GM13977 (cell line): ENCODE measurements at places on chromosomes 4 and X.

- DNase-seq, result no peak
Measured at GRCh38 chr4:154583230-154583629, 7.3 kb downstream of the FGA start.

- peak; percentile 72 for DNase-seq
Measured at GRCh38 chrX:154526901-154527675, 11.1 kb upstream of the FAM3A start.

- no peak for DNase-seq
Measured at GRCh38 chr4:145289403-145290076, 109.2 kb upstream of the OTUD4 start.

DNA sequence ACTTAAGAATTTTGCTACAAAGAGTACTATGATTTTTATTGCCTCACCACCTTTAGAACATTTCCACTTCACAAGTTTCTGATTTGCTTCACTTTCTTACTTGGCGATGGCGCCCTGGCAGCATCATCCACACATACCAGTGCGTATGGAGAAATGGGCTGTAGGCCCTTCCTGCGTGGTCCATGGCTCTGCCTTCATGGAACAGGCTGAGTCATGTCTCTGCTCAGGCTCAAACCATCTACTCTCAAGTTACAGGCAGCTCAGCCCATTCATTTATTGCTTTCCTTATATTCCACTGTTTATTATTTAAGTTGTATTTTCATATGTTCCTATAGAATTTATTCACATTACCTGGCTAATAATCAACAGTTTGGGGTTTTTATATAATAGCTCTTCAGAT is 21.1 kb downstream of the CASP3 start:
- DNase-seq, result no peak

DNA sequence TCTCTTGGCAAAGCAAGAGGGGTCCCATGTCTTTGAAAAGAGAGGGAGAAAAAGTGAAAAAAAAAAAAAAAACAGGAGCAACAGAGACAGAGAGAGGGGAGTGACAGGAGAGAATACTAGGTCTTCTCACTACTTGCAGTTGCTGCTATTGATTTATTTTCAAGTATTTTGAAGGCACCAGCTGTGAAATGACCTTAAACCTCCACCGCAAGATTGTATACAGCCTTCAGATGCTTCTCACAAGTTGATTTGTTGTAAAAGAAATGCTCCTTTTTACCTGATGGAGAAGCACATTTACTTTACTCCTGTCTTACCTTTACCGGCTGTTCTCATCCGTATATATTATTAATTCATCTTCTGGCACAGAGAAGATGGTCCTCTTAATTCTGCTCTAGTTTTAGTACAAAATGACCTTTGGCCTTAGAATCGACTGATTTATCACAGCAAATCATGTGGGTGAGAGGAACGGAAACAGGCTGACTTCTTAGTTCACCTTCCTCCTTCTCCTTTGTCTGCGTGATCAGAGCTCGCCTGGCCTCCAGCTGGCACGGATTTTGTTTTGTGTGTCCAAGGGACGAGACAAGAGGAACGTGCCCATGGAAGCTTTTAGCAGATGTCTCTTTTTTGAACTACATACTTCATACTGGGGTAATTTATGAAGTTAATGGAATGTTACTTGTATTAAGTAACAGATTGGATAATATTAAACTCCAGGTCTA is 82.4 kb upstream of the PACRGL start:
- no peak for DNase-seq

DNA sequence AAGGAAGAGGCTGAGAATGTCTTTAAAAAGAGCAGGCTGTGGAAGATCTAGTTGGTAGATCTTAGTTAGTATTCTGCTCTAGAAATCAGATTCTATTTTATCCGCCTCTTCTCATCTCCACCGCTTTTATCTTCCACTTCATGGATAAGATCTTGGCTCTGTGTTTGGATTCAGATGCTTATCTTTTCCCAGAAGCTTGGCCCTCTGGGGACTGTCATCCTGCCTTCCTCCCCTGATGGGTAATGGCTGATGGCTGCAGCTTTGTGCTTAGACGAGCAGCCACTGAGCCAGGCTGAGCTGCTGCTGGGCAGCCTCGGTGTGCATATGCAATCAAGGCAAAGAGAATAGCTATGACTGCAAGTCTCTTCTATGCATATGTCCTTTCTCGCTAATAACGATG is 23.5 kb downstream of the TRIML1 start:
- no peak for DNase-seq

GRCh38 chr4:16110199-16110598 is 26.4 kb upstream of the PROM1 start:
- no peak for DNase-seq

DNA sequence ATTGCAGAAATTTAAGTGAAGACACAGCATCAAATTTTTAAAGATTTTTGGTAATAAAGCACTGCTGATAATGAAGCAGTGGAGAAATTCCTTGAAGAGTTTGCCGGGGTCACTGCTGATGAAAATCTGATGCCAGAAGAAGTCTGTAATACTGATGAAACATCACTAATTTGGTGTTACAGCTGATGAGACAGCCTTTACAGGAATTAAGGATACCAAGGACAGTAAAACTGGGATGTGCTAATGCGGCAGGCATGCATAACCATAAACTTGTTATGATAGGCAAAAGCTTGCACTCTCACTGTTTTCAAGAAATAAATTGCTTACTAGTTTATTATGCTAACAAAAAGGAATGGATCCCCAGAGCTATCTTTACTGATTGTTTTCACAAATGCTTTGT is 52.9 kb upstream of the VEGFC start:
- DNase-seq, result no peak

DNA sequence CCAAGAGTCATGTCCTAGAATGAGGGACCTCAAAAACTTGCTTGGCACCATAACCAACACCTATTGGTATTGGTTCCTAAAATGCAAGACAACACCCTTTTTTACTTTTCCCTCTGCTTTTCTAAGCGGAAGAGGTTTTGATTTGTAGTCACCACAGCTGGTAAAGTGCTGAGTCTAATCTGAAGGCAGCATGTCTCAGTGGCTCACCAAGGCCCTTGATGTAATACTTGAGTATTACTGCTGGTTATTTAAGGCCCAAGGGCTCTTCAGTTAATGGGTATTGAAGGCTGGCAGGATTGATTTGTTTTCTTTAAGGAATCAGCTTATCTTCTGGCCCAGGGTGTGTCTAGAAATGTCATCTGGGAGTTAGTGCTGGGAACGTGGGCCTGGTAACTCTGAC is 735.1 kb downstream of the GLUD2 start:
- no peak for DNase-seq

- DNase-seq, result no peak
Measured at GRCh38 chr4:97475621-97476020, 667.7 kb downstream of the STPG2 start.

DNA sequence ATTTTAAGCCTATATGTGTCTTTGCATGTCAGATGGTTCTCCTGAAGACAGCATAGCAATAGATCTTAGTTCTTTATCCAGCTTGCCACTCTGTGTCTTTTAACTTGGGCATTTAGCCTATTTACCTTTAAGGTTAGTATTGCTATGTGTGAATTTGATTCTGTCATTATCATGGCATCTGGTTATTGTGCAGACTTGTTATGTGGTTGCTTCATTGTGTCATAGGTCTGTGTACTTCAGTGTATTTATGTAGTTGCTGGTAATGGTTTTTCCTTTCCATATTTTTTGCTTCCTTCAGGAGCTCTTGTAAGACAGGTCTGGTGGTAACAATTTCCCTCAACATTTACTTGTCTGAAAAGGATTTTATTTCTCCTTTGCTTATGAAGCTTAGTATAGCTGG is 1443.5 kb downstream of the FAM133A start:
- DNase-seq, result no peak

GRCh38 chrX:12950851-12951594 is 23.9 kb upstream of the TMSB4X start:
- DNase-seq, result no peak

- DNase-seq, result no peak
Measured at GRCh38 chr4:38013461-38014366, 53.5 kb downstream of the PTTG2 start.

DNA sequence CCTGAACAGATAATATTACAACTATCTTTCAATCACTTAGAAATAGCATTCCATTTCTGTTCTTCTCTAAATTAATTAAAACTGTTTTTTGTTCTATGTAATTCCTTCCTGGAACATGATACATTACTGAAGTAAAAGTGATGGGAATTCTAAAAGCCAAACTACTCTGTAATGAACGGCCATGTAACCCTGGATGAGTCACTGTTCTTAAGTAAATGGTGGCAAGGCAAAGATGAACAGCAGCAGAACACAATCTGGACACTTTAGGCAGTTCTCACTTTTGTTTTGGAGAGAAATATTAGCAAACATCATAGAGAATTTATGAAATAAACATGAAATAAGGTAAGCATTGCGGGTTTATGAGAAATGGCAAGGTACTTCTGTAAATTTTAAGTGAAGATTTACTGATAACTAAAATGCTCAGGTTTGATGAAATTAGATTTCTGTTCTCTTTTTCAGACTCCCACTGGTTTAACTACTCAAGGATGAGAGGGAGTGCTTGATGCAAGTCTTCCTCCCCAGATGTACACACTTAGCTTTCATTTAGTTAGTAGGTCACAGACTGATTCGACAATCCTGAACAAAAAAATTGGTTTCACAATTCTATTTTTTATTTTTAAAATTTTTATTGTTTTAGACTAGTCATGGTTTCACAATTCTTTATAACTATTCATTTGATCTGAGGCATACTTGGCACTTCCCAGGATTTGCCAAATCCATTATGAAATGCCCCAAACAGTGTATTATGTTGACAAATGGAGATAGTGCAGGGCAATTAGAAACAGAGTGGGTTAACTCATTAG is 964 bp upstream of the GPR82 start:
- no peak for DNase-seq

- no peak for DNase-seq
Measured at GRCh38 chr4:78747475-78747922, 28.7 kb upstream of the BMP2K start.

DNA sequence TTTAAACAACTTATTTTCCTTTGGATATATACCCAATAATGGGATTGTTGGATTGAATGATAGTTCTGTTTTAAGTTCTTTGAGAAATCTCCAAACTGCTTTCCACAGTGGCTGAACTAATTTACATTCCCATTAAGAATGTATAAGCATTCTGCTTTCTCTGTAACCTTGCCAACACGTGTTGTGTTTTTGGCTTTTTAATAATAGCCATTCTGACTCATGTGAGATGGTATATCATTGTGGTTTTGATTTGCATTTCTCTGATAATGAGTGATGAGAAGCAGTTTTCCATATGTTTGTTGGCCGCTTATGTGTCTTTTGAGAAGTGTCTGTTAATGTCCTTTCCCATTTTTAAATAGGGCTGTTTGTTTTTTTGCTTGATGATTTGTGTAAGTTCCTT is 155.6 kb upstream of the PITX2 start:
- DNase-seq, result no peak

DNA sequence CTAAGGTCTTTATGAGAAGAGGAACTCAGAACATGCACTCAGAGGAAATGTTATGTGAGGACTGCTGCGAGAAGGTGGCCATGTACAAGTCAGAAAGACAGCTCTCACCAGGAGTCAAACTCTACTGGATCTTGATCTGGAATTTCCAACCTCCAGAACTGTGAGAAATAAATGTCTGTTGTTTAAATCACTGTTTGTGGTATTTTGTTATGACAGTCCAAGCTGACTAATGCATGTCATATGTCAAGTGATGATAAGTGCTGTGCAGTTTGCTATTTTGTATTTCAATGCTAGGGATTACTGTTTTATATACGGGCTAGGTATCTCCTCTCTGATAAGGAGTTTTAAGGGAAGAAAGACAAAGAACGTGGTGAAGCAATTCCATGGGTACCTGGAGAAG is 162.3 kb downstream of the CPEB2 start:
- no peak for DNase-seq

GRCh38 chr4:121789455-121789854 is 11.7 kb upstream of the EXOSC9 start:
- no peak for DNase-seq

DNA sequence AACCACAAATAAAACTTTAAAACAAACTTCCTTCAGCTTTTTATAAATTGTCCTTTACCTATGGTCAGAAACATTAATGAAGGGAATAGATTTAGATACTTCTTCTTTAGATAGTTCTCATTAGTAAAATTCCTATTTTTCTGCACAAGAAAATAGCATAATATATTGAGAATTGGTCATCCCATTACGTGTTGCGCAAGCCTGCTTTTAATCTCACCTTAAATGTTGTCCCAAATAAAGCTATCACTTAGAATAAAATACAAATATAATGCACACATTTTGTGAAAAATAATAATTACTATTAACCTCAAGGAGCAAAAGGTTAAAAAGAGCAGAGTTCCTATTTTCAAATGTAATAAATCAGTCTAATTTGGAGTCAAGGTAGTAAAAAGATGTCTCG is 95.2 kb upstream of the TTC29 start:
- DNase-seq, result no peak

- no peak for DNase-seq
Measured at GRCh38 chrX:40479777-40480318, 100.9 kb upstream of the ATP6AP2 start.

GRCh38 chrX:54807524-54808108 is at the start of gene MAGED2:
TSS of gene MAGED2 (plus strand) at chrX:54807745. CDS start at chrX:54809332, 1,587 bp downstream.
- DNase-seq, result no peak

DNA sequence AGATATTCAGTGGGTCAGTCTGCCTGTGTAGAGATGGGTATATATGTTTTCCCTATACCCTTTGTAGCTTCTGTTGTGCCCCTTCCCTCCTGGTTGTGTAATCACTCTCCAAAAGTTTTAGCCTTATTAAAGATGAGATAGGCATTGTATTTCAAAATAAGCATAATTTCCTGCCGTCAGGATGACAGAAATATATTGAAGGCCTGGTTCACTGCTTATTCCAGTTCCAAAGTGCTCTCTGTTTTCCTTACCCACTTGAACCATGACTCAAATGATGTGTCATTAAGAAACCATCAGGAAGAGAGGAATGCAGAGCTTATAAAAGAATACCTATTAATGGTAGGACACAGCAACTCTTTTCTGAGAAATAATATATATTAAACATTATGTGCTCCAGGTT is 178.5 kb downstream of the GABRB1 start:
- DNase-seq, result no peak

DNA sequence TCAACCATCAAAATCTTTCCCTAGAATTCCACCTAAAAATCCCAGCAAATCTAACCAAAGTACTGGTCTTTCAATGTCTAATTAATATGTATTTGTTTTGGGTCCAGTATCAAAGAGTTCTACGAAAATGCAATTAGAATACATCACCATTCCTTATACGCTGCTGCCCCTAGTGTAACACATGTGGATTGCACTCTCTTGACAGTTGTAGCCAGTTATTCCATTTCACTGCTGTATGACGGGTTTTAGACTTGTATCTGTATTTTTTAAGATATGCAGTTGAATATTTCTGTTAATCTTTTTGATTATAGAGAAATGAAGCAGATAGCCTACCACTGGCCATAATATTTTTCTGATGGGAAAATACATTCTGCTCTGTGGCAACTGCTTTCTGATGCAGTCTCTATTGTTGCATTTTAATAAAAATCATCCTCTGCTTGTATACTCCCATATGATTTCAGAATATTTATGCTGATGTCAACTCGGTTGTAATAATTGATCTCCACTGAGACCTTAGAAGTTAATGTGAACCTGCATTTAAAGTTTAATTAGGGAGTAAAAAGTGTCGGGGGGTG is 17.1 kb upstream of the PAGE2B start:
- peak; percentile 34 for DNase-seq
